Posterior vena cava (tissue), 2 donors: ENCODE measurements at places on chromosomes 5 and 9.

DNA sequence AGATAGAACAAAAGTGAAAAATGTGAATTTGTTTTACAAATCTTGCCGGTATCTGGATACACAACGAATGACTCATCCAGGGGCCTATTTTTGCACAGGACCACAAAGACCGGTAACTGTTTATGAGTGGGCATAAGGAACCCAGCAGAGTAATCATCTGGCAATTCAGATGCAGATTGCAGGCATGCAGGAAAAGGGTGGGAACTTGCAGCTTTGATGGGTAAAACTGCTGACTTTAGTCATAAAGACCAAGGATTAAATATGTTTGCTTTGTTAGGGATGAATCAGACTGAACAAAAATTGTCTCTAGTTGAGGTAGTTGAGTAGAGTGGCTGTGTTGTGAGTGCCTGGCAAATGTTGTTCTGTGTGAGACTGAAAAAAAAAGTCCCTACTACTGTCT, 309.6 kb upstream of the CCNH start:
- no peak for DNase-seq

DNA sequence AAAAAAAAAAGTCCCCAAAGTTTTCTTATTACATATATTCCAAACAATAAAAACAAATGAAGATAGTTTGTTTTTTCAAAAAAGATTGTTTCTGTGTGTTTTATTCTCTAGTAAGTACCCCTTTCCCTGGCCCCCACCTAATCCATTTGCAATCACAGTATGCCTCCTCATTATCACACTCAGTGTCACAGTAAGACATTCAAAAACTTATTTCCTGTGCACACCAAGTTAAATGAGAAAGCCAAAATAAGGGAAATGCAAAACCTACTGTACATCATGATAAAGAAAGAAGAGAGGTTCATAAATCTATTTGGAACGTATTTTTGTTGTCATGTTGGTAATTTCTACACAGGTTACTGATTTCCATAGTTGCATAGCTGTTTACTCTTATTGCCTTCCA, 62.3 kb downstream of the ST8SIA4 start:
- DNase-seq, result no peak

- DNase-seq, result no peak
Measured at GRCh38 chr9:132169672-132170392, 8.0 kb downstream of the NTNG2 start.

DNA sequence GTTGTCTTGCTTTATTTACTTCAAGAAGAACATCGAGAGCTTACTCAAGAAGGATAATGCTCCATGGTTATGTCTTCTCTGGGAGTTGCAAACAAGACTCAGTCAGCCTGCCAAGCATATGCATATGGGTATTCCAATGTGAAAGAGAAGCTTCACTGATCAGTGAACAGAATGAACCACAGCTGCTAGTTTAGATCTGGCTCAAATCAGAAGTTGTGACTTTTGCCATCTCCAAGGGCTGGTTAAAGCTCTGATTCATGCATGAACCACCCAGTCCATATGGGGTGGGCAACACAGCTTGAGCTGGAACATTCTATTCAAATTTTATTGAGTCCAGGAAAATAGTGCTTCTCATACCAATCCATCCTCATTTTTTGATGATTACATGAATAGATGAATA, 50.0 kb downstream of the ATPSCKMT start:
- no peak for DNase-seq

GRCh38 chr5:173567548-173567947, 48.9 kb downstream of the BOD1 start:
- no peak for DNase-seq

- no peak for DNase-seq
Measured at GRCh38 chr9:128603697-128604096, 51.3 kb downstream of the SPTAN1 start.
